ENCODE measurements at places on chromosomes 6 and 20.

- DNase-seq = peak; percentile 27
These were observed 21.2 kb downstream of the STK38 start for GRCh38 chr6:36526066-36526465.

GRCh38 chr6:53986165-53986720, 125.0 kb upstream of the MLIP start:
- DNase-seq = peak; percentile 2

GRCh38 chr6:132612449-132613108, 11.5 kb downstream of the TAAR2 start:
- no peak for DNase-seq

DNA sequence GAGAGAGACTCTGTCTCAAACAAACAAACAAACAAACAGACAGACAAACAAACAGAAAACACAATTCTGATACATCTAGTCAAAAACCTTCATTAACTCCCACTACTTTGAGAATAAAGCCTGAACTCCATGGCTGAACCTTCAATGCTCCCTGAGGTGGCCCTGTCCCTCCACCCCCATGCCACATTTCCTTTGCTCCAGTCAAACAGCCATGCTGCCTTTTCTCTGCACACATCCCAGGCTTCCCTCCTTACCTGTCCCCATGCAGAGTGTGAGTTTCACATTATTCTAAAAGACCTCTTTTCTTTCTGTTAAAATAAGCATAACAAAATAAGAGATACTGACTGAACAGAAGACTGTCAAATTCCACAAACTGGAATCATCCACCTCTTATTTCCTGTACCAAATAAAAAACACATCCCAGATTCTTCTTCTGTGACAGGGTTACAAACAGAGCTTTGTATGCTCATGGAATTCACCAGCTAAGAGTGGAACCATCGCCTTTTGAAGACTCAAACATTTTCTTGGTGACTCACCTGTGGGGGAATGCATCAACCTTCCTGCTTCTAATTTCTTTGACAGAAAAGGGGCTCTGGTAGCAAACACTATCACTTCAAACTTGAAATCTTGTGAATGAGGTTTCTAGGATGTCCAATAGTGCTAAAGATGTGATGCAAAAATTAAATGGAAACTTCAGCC, 71.0 kb upstream of the SLC22A16 start:
- no peak for DNase-seq

GRCh38 chr6:140462076-140462452, 1087.6 kb upstream of the CITED2 start:
- DNase-seq = no peak

GRCh38 chr20:11790046-11790445, 127.6 kb upstream of the BTBD3 start:
- no peak for DNase-seq

DNA sequence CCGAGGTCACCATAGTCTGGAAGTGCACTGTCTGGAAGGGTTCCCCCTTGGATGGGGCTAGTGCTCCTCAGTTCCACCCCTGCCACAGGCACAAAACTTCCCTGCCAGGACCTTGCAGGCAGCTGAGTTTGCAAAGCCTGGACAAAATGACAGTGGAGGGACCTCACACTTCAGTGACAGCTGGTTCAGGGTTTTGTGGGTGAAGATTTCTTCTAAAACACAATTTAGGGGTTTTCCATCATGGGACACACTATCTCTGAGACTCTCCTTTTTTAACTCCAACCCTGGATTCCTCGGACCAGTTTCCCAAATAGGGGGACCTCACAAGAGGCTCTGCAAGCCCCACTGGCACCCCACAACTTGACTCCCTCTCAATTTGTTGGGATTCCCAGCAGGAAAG, 33.6 kb upstream of the PREX1 start:
- no peak for DNase-seq

DNA sequence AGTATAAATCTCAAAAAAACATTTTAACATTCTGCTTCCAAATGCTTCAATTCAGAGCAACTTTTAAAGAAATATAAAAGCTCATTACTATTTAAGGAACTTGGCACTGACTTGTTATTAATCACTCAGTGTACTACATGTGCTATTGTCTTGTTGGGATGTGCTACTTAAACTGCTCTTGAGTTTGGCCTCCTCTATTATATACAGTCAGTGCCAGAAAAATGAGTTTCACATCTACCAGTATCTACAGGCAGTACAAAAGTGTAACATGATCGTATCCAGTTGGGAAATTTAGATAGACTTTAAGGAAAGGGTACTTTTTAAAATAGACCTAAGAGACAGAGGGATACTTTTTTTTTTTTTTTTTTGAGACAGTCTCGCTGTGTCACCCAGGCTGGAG, 627.3 kb upstream of the SLC35B3 start:
- DNase-seq = no peak

DNA sequence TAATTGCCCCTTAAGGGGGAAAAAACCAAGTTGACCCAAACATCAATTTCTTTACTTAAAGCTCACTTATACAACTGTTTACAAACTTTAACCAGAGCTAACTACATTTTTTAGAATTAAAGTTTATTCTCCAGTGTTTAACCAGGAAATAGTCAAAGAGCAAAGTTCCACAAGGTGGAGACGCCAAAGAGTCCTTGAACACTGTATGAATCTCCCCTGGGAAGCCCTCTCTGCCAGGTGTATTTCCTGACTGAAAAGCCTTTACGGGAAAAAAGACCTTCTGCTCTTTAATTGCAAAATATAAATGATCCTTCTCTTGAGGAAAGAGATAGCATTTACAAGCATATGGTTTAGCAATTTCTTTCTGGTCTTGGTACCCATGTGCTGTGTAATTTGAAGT, 36.2 kb downstream of the BTBD9 start:
- DNase-seq = no peak

- no peak for DNase-seq
These were observed 2.2 kb downstream of the KCNG1 start for GRCh38 chr20:51020657-51021056.

- DNase-seq = no peak
These were observed 51.4 kb downstream of the NCOA7 start for GRCh38 chr6:125842091-125842626.

DNA sequence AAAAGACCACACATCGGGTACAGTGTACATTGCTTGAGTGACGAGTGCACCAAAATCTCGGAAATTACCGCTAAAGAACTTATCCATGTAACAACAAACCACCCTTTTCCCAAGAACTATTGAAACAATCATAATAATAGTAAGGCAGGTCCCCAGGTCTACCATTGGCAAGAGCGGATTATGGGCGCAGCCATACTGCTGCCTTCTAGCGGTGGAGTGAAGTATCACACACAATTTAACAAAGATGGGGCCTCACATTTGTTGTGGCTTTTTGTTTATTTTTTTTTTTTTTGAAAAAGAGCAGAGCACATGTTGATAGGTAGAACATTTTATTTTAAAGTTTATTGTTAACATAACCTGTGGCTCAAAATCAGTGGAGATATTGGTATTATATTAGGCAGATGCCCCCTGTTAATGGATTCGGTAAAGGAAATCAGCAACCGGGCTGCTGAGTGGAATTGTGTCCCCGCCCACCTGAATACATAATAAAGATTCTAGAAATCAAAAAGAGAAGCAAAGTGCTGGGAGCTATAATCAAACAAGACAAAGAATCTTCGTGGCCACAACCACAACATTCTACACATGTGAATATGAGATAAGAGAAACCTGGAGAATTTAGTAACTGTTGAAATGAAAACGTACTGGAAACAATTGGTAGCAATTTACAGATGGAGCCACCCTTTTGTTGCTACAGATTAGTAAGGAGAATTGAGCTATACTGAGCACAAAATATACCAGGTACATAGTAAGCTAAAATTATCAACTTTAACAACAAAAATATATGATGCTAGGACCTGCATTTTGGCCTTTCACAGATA, 94.2 kb upstream of the EXOC2 start:
- no peak for DNase-seq

GRCh38 chr20:51411870-51412269, 130.6 kb downstream of the NFATC2 start:
- DNase-seq = no peak

DNA sequence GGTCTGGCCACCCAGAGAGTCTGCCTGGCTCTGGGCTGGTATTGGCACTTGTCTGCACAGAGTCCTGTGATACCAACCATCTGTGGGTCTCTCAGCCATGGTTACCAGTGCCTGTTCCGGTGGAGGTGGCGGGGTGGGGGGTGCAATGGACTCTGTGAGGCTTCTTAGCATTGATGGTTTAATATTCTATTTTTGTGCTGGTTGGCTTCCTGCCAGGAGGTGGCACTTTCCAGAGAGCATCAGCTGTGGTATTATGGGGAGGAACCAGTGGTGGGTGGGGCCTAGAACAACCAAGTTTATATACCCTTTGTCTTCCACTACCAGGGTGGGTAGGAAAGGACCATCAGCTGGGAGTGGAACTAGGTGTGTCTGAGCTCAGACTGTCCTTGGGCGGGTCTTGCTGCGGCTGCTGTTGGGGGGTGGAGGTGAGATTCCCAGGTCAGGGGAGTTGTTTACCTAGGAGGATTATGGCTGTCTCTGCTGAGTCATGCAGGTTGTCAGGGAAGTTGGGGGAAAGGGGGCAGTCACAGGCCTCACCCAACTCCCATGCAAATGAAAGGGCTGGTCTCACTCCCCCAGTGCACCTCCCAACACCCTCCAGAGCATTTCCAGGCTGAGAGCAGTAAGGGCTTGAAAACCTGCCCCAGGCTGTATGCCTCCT, 117.5 kb downstream of the FLRT3 start:
- DNase-seq = no peak

DNA sequence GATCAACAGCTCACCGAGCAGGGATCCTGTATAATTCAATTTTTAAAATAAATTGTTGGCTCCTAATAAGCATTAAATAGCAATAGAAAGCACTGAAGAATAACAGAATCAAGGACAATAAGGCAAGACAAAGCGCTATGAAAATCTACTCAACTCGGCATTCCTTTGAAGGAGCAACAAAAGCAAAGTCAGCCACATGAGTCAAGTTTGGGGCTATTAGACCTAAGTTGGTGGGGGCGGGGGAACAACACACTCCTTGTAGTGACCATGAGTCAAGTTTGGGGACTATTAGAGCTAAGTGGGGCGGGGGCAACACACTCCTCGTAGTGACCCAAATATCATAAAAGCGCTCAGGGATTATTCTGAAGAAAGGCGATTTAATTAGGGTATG, 120.0 kb downstream of the FOXC1 start:
- DNase-seq = no peak
